ENCODE measurements at places on chromosomes 1 and 21.

- no peaks in the 10 kb centered on the region for H3K4me1 ChIP-seq
- no peak overlapping the region for H3K27ac ChIP-seq
- H3K27me3 ChIP-seq, result no peaks in the 10 kb centered on the region
- no peaks in the 10 kb centered on the region for H3K36me3 ChIP-seq
- DNase-seq, result no peak
These were observed 1399.9 kb downstream of the PLA2G4A start for GRCh38 chr1:188228623-188229022.

DNA sequence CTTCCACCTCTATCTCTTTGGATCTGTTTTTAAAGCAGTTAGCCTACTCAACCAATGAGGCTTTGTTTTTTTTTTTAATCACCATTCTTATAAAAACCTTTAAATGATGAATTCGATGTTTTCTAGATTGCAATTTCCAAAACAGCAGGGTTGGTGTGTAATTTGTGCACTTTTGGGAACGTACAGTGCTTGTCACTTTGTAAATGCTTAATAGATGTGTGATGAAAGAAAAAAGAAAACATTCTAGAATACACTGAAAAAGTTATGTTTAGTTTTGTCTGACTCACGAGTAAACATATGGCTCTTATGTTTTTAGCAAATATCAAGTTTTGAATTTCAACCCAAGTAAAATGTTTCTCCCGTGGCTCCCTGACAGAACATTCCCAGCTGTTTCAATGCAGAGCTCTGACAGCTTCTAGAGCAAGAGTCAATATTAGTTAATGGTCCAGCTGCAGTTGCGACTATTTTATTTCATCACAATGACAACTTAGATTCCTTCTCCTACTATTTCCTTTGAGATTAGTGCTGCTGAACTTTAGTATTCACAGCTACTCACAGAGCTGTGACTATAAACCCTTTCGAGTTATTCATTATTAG, 362.5 kb upstream of the ADAMTS5 start:
- no peaks in the 10 kb centered on the region for H3K4me1 ChIP-seq
- H3K36me3 ChIP-seq, result no peaks in the 10 kb centered on the region
- no peak overlapping the region for H3K27ac ChIP-seq
- no peak overlapping the region for H3K4me3 ChIP-seq
- DNase-seq, result no peak

GRCh38 chr21:30646904-30647414, 4.3 kb downstream of the KRTAP20-3 start:
- no peaks in the 10 kb centered on the region for H3K4me1 ChIP-seq
- H3K36me3 ChIP-seq, result no peaks in the 10 kb centered on the region
- no peaks in the 10 kb centered on the region for H3K27me3 ChIP-seq
- no peak overlapping the region for H3K27ac ChIP-seq
- no peak for DNase-seq
- no peak overlapping the region for H3K4me3 ChIP-seq

DNA sequence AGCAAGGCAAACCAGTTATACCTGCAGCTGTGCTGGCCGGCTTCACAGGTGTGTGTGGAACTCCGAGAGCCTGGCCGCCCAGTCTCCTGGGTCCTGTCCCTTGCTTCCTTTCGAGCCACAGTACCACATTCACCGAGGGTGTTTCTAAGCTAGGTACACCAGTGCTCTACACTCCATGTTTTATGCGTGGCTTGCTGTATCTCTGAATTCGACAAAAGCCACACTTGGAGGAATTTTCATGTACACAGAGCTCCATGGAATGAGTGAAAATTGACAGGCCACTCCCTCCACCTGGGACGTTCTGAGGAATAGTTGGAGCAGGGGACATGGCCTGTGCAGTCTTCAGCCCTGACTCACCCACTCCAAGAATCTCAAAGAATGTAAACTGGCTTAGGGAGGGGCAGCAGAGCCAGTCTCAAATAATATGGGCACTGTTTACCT, 14.0 kb downstream of the ETS2 start:
- no peaks in the 10 kb centered on the region for H3K27me3 ChIP-seq
- H3K4me1 ChIP-seq, result no peaks in the 10 kb centered on the region
- peaks cover 88% of the 10 kb centered on the region for H3K36me3 ChIP-seq
- no peak for DNase-seq

DNA sequence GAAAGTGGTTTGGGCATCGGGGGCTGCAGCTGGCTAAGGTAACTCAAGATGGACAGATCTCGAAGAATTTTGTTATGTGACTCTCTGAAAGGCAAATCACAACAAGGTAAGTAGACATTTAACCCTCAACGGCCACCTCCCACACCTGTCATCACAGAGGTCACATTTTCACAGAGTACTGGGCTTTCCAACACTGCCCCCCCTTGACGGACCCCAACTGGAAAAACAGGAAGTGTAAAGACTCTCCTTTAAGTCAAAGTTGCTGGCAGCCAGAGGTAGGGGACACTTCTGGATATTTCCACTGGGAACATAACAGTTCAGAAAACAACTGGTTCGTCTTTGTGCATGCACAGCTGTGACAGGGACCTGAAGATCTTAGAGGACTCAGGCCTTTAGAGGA, 22.3 kb downstream of the NOL9 start:
- H3K4me1 ChIP-seq, result no peaks in the 10 kb centered on the region
- H3K36me3 ChIP-seq, result peaks cover 74% of the 10 kb centered on the region
- no peaks in the 10 kb centered on the region for H3K27me3 ChIP-seq
- no peak overlapping the region for H3K4me3 ChIP-seq
- no peak overlapping the region for H3K27ac ChIP-seq

DNA sequence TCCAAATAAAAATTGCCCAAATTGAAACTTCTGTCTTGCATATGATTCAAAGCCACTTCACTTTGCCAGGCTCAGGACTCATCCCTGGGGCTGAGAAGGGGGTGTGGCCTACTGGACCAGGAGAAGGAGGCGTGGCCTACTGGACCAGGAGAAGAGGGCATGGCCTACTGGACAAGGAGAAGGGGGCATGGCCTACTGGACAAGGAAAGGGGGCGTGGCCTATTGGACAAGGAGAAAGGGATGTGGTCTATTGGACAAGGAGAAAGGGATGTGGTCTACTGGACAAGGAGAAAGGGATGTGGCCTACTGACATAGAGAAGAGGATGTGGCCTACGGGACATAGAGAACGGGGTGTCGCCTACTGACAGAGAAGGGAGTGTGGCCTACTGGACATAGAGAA, 405.3 kb downstream of the RRAGC start:
- no peak overlapping the region for H3K27ac ChIP-seq
- H3K4me3 ChIP-seq, result no peak overlapping the region
- DNase-seq, result no peak
- H3K36me3 ChIP-seq, result no peaks in the 10 kb centered on the region
- no peaks in the 10 kb centered on the region for H3K4me1 ChIP-seq
- H3K27me3 ChIP-seq, result no peaks in the 10 kb centered on the region

- no peaks in the 10 kb centered on the region for H3K36me3 ChIP-seq
- no peak for DNase-seq
- no peak overlapping the region for H3K27ac ChIP-seq
- peaks cover 5% of the 10 kb centered on the region for H3K4me1 ChIP-seq
- peaks cover 6% of the 10 kb centered on the region for H3K27me3 ChIP-seq
- no peak overlapping the region for H3K4me3 ChIP-seq
These were observed 26.8 kb upstream of the ZNF697 start for GRCh38 chr1:119674835-119675289.

DNA sequence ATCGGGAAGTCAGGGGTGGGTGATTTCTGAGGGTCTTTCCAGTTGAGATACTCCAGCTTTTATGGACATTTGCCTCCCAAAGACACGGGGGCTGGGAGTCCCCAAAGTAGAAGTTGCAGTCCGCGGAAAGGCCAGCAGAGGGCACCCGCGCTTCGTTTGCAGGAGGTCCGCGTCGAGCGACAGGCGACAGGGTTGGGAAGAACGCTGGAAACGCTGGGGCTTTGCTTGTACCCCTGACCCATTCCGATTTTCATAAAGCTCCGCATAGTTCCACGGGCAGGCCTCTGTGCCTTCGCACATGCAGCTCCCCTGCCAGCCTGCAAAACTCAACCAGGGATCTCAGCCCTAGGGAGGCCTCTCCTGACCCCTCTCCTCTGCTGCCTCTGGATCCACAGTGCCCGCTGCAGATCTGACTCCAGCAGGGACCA, 44.2 kb upstream of the LAPTM5 start:
- H3K27me3 ChIP-seq, result peaks cover 14% of the 10 kb centered on the region
- no peak overlapping the region for H3K27ac ChIP-seq
- DNase-seq, result peak; percentile 73

- H3K4me3 ChIP-seq, result no peak overlapping the region
- peaks cover 33% of the 10 kb centered on the region for H3K4me1 ChIP-seq
- H3K27me3 ChIP-seq, result peaks cover 35% of the 10 kb centered on the region
- H3K27ac ChIP-seq, result no peak overlapping the region
- peaks cover 4% of the 10 kb centered on the region for H3K36me3 ChIP-seq
These were observed 742 bp downstream of the ARTN start for GRCh38 chr1:43934101-43934985.

DNA sequence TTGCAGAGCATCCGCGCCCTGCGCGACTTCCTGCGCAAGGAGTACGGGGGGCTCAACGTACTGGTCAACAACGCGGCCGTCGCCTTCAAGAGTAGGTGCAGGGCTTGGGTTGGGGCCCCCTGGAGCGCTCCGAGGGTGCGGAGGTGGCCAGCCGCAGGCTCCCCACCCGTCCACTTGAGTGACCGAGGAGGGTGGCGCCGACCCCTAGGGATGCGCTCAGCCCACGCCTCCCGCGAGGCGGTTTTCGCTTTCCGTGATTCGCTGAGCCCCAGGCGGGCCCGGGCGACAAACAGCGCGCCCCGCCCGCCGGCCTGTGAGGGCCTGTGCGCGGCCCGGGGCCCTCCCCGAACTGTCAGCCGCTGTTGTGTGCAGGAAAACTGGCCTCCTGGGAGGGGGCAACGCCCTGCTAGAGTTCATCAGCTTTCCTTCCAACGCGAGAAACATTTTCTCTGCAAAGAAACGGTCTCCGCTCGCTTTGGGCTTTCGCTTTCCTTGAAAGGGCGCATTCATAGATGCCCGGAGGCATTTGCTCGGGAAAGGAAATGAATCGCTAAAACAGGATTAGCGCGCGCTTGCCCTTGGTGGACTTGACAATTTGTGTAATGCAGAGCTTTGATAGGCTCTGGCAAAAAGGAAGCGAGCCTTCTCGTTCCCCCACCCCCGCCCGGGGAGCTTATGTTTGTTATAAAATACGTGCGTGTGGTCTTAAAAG, 668 bp downstream of the CBR3 start:
- no peaks in the 10 kb centered on the region for H3K27me3 ChIP-seq
- DNase-seq, result peak; percentile 66
- peaks cover 6% of the 10 kb centered on the region for H3K36me3 ChIP-seq
- peak overlapping the region; percentile 41 for H3K27ac ChIP-seq
- H3K4me3 ChIP-seq, result peak overlapping the region; percentile 85

DNA sequence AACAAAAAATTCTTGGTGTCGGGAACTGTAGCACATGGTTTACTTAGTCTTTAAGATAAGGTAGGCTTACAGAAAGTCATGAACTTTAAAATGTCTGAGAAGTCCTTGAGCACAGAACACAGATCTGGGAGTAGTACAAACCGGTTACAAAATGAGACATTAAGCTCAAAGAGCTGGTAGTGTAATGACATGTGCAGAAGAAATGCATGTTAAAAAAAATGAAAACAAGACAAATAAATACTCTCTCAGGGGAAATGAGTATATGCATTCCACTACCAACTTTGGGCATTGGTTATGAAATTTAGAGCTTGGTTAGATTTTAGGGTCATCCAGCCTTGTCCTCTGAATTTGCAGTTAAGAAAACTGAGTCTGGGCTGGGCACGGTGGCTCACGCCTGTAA, 91.5 kb upstream of the F3 start:
- H3K27ac ChIP-seq, result no peak overlapping the region
- no peak overlapping the region for H3K4me3 ChIP-seq
- no peaks in the 10 kb centered on the region for H3K27me3 ChIP-seq

DNA sequence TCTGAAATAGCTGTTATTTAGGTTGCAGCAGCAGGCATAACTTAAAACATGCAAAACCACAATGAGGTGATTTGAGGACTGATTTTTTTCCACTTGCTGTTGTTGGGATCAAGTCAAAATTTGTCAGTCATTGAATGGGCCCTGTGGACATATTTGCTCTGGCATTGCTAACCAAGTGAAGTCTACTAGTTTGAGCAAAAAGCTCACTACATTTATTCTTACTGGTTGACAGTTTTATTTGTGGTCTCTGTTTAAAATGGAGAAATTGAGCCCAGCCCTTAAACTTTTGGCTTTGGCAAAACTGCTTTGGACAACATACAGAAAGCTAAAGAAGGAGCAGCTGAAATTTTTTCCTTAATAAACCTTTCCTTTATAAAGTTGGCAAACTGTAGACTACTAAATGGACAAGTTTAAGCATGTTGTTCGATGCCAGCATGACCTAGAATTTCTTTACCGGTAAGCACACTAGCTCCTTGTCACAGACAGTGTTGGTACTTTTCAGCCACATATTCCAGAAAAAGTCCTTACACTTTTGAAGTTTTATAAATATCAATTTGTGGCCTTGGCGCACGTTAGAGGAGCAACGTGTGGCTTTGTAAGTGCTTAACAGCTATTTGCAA, 234.6 kb downstream of the USP25 start:
- H3K4me3 ChIP-seq, result no peak overlapping the region
- H3K27ac ChIP-seq, result no peak overlapping the region
- DNase-seq, result no peak
- no peaks in the 10 kb centered on the region for H3K36me3 ChIP-seq
- no peaks in the 10 kb centered on the region for H3K27me3 ChIP-seq

GRCh38 chr1:156475568-156476500, 24.7 kb downstream of the MEF2D start:
- H3K4me3 ChIP-seq, result no peak overlapping the region
- no peak overlapping the region for H3K27ac ChIP-seq
- no peaks in the 10 kb centered on the region for H3K27me3 ChIP-seq
- peaks cover 94% of the 10 kb centered on the region for H3K36me3 ChIP-seq
- H3K4me1 ChIP-seq, result peaks cover 12% of the 10 kb centered on the region

GRCh38 chr1:111507411-111508201, 4.2 kb upstream of the ADORA3 start:
- no peaks in the 10 kb centered on the region for H3K27me3 ChIP-seq
- peak; percentile 43 for DNase-seq
- no peaks in the 10 kb centered on the region for H3K36me3 ChIP-seq
- H3K4me1 ChIP-seq, result peaks cover 97% of the 10 kb centered on the region
- H3K27ac ChIP-seq, result peak overlapping the region; percentile 90

DNA sequence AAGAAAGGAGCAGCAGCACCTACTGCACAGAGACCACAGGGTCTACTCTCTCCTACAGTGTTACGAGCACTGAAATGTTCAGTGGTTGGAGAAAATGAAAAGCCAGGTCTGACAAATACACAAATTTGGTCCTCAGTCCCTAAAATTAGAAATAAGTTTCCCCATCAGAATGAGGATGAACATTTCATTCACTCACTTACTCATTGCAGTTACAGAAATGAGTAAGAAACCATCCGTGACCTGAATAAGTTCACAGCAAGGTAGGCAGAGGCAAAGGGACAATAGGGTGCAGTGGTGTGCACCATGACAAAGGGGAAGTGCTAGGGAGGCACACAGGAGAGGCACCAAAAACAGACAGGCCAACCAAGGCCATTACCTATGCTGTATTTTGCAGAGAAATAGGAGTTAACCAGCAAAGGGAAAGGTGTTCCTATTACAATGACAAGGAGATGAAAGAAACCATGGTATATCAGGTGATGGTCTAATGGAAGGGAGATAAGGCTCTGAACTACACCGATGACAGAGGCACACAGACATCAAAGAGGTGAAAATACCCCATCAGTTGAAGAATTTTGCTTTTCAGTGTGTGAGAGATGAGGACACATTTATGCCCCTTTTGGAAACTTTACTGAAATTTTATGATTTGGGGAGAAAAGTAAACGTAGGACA, 29.4 kb downstream of the VAV3 start:
- H3K4me3 ChIP-seq, result no peak overlapping the region
- H3K4me1 ChIP-seq, result peaks cover 15% of the 10 kb centered on the region
- DNase-seq, result no peak
- no peaks in the 10 kb centered on the region for H3K36me3 ChIP-seq
- no peaks in the 10 kb centered on the region for H3K27me3 ChIP-seq

Measured in CD4-positive, alpha-beta T cell (primary cell).